Stimulated activated CD4-positive, alpha-beta T cell treated with anti-CD3 and anti-CD28 coated beads, Interleukin-4, amount 100 ng/mL, for 4 hours (primary cell): ENCODE measurements at places on chromosomes 4 and X.

DNA sequence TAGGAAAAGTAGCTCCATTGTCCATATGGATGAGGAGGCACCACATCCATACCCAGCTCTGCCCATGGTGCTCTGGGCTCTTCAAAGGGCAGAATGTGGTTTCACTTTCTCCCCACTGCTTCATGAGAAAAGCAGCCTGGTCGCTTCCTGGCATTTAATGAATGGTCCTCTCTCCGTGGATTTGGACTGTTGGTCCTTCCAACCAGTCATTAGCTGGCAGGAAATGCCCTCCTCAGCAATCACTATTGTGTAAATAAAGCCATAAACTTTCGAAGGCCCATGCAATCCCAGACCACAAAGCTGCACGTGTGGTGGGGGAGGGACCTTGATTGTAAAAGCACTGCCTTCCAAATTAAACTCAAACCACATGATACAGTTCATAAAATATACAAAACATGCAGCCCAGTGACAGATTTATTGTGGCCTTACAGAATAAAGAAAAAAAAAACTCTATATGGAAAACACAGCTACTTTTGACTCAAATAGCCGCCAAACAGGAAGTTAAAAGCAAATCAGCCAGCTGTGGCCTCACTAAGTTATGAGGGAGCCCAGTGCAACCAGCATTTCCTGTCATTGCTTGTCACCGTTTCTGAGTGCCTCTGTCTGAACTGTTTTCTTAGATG lies 8.1 kb downstream of the MBNL3 start:
- DNase-seq = peak; percentile 32

GRCh38 chr4:18938343-18939099 lies 917.0 kb upstream of the LCORL start:
- DNase-seq = no peak

DNA sequence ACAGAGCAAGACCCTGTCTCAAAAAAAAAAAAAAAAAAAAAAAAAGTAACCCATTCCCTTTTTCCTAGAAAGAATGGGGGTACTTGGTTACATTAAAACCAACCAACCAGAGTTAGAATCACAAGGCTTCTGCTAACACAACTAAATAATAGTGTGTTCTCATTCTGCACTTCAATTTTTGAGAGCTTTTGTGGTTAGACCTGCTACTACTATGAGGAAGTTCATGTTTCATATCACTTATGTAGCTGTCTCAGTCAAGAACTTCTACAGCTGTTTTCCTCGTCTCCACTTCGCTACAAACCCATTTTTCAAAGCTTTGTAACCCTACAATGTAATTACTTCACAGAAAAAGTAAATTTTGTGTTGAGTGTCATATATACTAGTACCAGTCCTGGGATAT lies 58.3 kb downstream of the PDHA2 start:
- DNase-seq = no peak

- no peak for DNase-seq
Observed at GRCh38 chr4:71860643-71861042, 76.8 kb upstream of the GC start.

DNA sequence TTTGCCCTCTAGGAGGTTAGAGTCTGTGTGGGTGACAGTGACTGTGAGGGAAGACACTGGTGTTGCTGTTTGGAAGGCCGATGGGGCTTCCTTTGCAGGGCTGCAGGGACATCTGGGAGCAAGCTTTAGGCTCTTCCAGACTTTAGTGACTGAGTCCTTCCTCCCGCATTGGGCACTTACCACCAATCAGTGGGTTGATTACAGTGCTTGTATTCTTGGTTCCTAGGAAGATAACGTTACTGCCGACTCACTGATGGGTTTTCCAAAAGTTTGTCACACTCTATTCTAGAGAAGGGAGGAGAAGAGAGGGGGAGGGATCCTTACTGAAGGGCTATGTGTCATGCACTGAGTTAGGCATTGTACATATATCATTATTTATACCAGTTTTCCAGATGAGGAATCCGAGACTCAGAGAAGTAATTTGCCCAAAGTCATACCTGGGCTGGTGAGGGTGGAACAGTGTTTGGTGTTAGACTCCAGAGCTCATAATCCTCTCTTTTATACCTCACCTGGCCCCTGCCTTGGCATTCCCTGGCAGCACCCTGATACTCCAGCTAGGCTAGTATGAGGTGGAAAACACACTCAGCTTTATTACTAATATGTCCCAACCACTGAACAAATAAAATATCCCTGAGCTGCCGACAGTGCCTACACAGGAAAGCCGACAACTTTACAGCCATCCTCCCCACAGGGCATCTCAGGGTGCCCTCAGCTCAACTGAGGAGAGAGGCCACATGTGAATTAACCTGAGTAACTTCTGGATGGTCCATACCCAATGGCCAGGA lies 3.8 kb downstream of the CHST7 start:
- DNase-seq = no peak

DNA sequence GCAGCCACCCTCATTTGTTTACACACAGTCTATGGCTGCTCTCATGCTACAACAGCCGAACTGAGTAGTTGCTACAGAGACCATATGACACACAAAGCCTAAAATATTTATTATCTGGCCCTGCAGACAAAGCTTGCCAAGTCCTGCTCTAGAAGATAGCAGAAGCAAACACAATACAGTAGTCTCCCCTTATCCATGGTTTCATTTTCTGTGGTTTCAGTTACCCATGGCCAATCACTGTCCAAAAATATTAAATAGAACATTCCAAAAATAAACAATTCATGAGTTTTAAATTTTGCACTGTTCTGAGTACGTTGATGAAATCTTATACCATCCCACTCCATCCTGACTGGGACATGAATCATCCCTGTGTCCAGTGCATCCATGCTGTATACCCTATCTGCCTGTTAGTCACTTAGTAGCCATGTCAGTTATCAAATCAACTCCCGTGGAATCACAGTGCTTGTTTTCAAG lies 40.2 kb upstream of the ZNF81 start:
- DNase-seq = no peak

GRCh38 chrX:134672101-134672500 lies 13.8 kb upstream of the PLAC1 start:
- DNase-seq = no peak

GRCh38 chrX:132612821-132613564 lies 124.2 kb upstream of the MBNL3 start:
- peak; percentile 2 for DNase-seq

GRCh38 chr4:181949704-181950312 lies 293.4 kb upstream of the TENM3 start:
- DNase-seq = no peak

DNA sequence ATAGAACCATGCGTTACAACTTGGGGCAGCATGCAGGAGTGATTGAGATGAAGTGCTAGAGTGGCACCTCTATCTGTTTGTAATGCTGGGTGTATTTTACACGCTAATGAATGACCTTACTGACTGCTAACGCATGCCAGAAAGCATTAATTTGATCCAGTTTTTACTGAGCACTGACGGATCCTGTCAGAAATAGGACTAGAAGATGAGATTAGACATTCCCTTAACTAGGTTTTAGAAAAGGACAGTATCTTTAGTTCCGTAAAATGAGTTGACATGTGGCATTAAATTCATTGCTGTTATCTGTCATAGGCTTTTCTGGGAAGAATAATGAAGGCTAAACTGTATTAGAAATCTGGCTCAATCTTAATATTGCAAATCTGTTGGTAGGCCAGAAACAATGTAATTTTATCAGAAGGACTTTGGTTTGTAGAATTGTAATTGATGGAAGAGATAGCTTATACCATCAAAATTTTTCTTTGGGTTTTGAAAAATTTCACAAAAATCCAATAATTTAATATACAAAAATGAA lies 140.4 kb upstream of the WDFY3 start:
- no peak for DNase-seq

- peak; percentile 2 for DNase-seq
Observed at GRCh38 chr4:99723612-99724011, 66.0 kb upstream of the C4orf54 start.

- no peak for DNase-seq
Observed at GRCh38 chrX:154650221-154650510, 3.2 kb downstream of the CTAG2 start.

- peak; percentile 31 for DNase-seq
Observed at GRCh38 chrX:65406532-65406931, 128.1 kb downstream of the LAS1L start.

DNA sequence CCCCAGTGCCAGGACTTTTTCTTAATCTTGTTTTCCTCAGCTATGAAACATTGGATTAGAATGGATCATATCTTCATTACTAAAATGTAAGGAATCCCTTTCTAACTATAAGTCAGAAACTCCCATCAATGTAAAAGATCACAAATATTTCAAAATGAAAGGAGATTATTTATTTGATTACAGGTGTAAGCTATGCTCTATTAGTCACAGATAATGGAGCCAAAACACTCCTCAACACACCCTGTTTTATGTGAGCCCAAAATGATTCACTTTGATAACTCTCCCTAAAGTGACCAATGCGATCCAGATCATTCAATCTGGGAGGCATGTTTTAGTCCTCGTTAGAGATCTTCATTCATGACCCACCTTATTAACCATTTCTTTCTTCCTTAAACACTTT lies 566.7 kb upstream of the TENM3 start:
- DNase-seq = no peak

GRCh38 chr4:1207157-1207470 lies 34.7 kb upstream of the SPON2 start:
- DNase-seq = no peak

DNA sequence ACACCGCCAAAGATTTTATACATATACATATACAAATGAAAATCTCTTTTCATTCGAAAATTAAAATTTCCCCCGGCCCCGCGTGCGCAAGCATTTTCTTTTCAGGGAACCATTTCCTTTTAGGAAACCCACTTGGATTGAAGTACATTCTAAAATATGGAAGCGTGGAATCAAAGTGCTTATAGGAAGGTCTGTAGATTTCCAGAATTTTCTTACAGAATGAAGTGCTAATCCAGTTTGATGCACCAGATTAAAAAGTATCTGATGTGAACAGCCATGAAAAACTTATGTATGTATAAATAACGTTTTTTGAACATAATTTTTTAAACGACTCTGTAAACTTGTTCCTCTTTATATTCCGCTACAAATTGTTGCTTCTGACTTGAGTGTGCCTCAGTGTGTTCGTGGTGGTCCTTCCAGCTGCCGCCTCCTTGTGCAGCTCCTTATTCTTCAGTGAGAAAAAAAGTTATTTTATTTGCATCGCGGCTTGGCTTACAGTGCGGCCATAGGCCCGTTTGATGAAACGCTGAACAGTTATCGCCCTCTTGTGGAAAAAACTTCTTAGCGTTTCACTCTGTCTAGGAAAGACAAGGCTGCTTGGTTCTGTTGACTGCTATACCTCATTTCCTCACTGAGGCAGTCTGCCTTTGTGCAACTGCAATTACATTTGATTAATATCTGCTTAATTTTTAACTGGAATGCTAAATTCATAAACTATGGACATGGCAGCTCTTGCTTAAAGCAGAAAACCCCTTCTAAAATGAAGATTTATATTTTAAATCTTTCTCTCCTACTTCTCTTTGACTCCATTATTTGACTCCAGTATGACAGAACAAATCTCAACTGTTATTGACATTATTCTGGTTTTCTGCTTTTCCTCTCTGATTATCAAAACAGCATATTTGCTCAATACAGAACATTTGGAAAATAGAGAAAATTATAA lies 4.7 kb upstream of the NKX6-1 start:
- DNase-seq = no peak

GRCh38 chr4:54082168-54082567 lies 17.8 kb upstream of the CHIC2 start:
- DNase-seq = no peak
